Amniotic epithelial cell (primary cell): ENCODE measurements at places on chromosomes 2 and 18.

DNA sequence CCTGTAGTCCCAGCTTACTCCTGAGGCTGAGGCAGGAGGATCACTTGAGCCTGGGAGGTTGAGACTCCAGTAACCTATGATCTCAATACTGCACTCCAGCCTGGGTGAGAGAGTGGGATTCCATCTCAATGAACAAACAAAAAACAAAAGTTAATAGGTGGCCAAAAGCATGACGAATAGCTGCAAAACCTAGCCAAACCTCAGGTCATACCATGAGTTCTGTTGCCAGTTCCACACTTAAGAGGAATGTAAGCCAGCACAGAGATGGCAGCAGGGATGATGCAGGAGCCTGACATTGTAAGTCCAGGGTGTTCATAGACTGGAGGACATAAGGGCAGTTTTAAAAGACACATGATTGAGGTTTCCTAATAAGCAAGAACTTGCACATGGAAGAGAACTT is 55.3 kb upstream of the RMDN2 start:
- peak; percentile 22 for DNase-seq

GRCh38 chr18:14221689-14222088 is 89.5 kb upstream of the ZNF519 start:
- DNase-seq = no peak

GRCh38 chr2:74548285-74548899 is 5.3 kb downstream of the LOXL3 start:
- DNase-seq = peak; percentile 15

DNA sequence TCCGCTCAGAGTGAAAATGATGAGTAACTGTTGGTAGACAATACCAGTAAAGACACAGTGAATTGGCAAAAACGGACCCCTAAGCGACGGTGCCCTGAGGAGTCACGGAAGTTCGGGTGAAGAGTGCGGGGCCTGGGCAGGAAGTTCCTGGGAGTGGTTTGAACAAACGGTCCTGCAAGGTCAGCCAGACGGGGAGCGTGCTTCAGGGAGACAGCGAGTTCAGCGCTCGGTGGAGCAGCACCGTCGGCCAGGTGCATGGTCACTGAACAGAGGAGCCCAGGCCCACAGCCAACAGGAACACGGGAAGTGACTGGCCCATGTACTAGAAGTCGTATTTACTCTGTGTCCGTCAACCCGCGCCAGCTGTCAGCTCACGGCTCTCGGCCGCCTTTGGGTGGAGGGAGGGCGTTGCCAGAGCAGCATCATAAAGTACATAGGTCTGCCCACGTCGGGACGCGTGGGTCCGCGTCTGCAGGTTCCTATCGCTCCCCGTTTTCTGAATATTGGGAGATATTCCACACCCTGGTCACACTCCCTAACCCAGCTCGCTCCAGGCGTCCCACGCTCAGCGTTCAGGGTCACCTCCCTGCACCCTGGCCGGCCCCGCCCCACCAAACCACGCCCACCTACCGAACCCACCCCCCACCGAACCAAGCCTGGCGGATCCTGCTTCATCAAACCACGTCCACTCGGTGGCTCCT is 75.6 kb upstream of the UXS1 start:
- no peak for DNase-seq

- peak; percentile 74 for DNase-seq
These were observed 135.8 kb downstream of the HDAC4 start for GRCh38 chr2:239264838-239265651.

DNA sequence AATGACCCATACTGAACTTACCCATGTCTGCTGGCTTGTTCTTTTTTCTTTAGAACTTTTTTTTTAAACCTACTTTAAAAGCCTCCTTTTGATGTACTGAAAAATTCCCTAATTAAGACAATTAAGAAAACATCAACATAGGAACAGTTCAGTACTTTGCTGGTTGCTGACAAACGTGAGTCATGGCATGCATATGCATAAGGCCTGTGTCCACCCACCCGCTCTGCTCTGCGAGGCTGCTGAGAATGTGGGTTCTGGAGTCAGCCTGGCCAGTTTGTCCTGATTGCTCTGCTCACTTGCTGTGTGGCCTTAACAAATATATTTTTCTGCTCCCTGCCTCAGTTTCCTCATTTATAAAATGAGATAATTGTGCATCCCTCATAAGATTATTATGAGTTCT is 27.3 kb downstream of the LAMA3 start:
- peak; percentile 94 for DNase-seq

GRCh38 chr18:6885992-6886796 is 156.7 kb downstream of the ARHGAP28 start:
- DNase-seq = peak; percentile 46
